Suppressor macrophage treated with lipopolysaccharide for 1 hour (primary cell): ENCODE measurements at places on chromosomes 12 and 14.

DNA sequence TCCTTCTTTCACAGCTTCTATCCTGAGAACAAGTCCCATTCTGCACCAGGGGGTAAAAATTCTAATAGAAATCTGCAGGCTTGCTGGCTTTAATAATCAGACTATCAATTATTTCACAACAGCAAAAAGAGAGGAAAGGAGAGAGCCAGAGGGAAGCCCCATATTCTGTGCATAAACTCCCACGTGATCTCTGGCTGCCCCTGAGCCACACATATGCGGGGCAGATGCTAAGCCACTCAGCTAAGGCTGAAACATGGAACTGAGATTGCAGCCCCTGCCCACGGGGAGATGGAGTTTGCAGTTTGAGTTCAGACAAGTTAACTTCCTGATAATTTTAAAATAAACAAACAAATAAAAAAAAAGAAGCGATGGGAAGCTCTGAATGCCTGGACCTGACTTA lies 254.4 kb upstream of the CCDC196 start:
- DNase-seq: no peak

DNA sequence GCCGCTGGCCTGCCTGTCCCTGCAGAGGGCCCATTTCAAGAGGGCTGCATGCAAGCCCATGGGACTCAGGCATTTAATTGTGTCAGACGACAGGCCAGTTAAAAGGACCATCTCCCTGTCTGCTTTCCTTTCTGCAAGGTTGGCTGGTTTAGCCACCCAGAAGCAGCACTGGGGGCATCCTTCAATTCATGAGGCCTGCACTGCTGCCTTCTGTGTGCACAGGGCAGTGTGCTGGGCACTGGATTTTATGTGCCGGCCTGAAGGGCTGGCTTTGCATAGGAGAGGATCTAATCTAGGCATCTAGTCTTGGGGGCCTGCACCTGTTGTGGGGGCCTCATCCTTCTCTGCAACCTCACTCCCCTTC lies 114.1 kb upstream of the FKBP4 start:
- no peak for DNase-seq

DNA sequence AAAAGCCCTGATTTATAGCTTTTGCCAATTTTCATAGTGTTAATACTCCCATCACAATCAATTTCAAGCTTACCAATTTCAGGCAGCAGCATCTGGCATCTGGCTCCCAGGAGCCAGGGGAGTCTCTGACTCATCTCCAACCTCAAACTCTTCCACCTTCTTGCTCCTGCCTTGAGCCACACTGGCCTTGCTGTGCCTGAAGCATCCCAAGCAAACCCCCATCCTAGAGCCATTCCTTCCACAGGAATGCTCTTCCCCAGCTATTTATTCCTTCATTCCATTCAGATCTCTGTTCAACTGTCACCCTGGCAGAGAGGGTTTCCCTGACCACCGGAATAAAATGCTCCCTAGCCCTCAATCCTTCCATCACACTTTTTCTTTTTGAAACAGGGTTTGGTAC lies 13.9 kb upstream of the PPP1CC start:
- no peak for DNase-seq

GRCh38 chr12:50603817-50604639 lies 99.2 kb downstream of the DIP2B start:
- DNase-seq: no peak

- no peak for DNase-seq
Observed at GRCh38 chr12:52798671-52799504, 3.0 kb upstream of the KRT3 start.

DNA sequence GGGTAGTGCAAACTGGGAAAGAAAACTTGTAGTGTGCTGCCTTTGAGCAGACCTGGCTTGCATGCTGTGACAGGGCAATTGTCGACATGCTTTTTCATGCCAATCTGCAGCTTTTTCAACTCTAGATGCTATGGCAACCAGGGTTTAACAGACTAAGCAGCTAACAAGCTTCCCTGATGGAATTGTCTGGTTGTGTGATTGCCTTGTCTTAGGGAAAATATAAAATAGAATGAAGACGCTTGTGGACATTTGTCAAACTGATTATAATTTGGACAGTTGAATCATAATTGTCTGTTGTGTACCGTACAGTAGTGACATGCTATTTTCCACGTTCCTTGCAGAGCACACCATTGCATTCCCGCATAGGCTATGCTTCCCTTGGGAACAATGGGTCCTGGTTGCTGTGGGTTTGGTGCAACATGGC lies 113.0 kb downstream of the FOXG1 start:
- DNase-seq: no peak

GRCh38 chr12:64139021-64139420 lies 83.1 kb downstream of the KICS2 start:
- no peak for DNase-seq

DNA sequence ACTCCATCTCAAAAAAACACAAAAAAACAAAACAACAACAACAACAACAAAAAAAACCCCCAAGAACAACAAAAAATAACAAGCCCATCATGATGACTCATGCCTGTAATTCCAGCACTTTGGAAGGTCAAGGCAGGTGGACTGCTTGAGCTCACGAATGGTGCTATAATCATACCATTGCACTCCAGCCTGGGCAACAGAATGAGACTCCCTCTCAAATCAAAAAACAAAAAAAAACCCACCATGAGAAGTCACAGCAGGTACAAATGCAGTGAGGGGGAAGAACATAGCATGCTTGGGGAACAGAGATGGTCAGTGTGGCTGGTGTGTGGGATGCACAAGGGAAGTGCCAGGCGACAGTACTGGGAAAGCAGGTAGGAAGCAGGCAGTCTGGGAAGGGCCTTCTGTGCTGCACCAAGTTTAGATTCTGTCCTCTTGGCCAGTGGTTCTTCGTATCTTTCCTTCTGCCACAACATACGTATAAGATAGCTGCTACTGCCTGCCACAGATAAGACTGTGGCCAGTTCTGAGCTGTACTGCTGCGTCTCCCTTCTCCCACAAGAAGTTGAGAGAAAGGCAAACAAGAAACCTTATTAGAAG lies 28.0 kb downstream of the ATG14 start:
- DNase-seq: no peak

DNA sequence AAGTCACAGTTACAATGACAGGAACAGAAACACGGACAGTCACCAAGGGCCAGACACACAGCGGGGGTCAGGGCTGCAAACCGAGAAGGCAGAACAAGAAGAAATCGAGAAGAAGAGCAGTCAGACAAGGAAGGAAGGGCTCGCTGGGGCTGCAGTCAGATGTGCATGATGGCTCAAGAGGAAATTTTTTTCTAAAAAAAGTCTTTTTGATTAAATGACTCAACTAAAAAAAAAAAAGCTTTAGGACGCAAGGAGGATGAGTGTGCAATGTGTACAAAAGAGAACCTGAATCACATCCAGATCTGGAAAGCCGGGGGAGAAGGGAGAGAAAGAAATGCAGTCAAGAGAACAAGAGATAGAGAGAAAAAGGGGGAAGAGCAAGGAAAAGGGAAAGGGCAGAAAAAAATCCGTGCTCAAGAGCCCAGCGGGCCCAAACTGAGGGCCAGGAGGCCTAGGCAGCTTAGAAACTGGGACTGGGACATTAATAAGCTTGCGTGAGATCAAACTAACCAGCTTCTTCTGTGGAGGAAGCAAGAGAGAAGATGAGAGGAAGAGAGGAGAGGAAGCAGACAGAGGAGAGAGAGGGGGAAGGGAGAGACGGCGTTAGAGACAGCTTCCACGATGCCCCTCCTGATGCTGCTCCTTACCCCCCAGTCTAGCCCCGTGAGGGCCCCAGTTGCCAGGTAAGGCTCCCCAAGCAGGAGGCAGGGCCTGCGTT lies 6.7 kb downstream of the IFFO1 start:
- peak; percentile 95 for DNase-seq

DNA sequence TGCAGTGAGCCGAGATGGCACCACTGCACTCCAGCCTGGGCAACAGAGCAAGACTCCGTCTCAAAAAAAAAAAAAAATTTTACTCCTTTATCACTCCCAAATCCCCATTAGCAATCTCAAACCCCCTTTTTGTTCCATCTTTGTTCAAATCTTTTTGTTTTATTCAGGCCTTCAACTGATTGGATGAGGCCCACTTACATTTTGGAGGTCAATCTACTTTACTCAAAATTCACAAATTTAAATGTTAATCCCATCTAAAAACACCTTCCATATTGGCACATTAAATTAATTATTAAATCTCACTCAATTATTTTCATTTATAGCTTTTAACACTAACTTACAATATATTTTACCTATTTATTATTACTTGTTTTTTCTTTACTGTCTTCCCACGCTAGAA lies 27.0 kb upstream of the TXNRD1 start:
- DNase-seq: no peak

DNA sequence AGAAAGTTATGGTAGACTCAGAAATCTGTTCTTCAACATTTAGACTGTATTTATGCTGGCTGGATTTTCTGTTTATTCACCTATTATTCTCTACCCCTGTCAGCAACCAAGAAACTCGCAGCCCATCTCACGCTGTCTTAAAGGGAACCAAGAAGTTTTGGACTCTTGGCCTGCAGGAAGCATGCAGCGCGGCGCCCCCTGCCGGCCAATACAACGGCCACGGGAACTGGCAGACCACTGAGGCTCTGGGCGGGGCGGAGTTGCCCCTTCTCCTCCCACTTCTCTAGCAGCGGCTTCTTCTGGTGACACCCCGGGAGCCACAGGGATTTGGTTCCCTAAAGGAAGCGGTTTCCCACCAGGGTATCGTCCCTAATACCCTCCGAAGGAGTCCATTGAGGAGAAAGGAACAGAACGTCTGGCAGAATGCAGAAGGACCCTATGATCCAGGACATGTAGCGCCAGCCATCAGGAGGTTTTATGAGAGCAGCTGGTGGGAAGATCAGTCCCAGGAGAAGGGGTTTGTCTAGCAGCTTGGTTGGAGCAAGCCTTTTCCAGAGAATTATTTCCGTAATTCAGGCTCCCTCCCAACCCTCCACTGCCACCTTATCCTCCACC lies 21.0 kb upstream of the RNASE2 start:
- peak; percentile 66 for DNase-seq

- DNase-seq: peak; percentile 84
Observed at GRCh38 chr12:92403210-92404175, 257.8 kb upstream of the BTG1 start.

DNA sequence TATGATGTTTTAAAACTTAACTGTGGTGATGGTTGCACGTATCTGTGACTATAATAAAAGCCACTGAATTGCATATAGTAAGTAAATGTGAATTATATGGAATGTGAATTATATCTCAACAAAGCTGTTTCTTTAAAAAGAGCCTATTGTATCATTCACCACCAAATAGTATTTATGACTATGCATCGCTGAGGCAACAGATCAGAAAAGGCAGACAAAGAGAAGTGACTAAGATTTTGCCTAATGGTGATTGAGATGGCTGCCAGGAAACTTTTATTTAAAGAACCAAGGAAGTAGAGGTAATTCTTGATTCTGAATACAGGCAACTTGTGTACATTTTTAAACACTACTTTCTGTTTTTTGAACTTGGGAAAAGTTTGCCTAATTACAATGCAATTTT lies 31.7 kb downstream of the DHRS7 start:
- no peak for DNase-seq

- DNase-seq: no peak
Observed at GRCh38 chr12:109923481-109924245, 23.6 kb downstream of the TCHP start.

DNA sequence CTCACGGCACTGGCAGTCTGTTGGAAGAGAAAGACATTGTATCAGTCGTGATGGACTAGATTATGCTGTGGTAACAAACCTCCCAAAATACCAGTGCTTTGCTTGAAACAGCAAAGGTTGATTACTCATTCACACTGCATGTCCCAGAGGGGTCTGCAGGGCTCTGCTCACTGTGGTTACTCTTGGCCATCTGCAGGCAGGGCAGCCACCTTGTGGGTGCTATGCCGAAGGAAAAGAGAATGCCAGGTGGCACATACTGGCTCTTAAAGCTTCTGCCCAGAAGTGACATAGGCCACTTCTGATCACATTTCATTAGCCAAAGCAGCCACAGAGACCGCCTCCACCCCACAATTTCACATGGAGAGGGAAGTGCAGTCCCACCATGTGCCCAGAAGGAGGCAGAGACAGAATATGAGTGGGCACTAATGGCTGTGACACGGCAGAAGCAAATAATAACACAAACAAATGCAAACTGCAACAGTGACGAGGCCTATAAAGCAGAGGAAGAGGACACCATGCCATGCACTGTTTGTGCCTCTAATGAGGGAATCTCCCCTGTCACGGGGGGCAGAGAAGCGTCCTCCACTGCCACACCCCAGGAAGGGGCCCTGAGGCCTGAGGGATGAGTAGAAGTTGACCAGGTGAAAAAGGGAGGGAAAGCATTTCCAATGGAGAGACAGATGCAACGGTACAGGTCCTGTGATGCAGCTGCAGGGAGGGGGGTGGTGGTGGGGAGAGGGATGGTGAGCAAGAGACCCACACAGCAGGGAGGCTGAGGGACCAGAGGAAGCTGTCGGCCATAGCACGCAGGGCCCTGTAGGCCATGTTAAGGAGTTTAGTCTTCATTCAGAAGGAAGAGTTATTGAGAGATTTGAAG lies 51.7 kb upstream of the KICS2 start:
- peak; percentile 34 for DNase-seq

DNA sequence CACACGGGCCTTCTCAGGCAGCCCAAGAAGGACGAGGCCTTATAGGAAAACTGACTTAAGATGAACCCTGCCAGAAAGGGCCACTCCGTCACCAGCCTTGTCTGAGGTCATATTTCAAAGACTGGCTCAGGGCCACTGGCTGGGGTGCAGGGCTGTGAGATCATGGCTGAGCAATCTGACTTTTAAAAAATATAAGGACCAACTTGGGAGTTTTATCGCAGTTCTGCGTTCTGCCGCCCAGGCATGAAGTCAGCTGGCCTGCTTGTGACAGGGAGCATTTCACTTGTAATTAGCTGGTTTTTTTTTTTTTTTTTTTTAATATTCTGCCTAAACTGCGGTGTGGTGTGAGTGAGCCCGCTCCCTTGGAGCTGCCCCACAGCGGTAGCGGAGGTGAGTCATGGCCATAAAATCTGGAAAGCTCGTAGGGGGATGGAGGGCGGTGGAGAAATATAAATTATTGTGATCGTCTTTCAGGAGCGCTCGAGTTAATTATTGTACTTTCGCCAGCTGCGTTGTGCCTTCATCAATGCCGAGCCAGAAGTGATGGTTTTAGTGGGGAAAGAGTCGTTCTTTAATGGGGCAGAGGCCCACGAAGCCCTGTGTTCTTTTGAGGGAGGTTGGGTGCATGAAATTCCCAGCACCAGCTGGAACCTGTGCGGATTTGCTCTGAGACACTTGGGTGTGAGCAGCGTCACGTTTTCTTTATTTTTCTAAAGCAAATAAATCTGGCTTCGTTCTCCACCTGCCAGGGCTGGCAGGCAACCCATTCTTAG lies 231.9 kb downstream of the C12orf75 start:
- DNase-seq: no peak

DNA sequence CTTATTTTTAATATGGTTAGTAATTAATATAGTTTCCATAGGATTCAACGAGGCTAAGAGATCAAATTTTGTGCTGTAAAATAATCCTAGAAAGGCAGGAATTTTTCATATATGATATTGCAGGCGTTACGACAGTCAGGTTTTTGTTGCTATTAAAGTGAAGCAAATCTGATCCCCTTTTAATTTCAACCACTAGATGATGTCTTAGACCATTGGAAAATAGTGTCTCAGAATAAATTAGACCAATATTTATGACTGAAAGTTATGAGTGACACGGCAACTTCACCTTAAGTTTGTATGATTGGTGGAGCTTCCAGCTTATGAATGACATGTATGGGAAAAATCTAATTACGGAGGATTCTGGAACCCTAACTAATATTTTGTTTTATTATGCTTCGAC lies 2.5 kb downstream of the TPH2 start:
- no peak for DNase-seq

GRCh38 chr12:22529281-22530060 lies 14.9 kb downstream of the C2CD5 start:
- DNase-seq: peak; percentile 80
